ENCODE measurements at places on chromosomes 2 and 18.

DNA sequence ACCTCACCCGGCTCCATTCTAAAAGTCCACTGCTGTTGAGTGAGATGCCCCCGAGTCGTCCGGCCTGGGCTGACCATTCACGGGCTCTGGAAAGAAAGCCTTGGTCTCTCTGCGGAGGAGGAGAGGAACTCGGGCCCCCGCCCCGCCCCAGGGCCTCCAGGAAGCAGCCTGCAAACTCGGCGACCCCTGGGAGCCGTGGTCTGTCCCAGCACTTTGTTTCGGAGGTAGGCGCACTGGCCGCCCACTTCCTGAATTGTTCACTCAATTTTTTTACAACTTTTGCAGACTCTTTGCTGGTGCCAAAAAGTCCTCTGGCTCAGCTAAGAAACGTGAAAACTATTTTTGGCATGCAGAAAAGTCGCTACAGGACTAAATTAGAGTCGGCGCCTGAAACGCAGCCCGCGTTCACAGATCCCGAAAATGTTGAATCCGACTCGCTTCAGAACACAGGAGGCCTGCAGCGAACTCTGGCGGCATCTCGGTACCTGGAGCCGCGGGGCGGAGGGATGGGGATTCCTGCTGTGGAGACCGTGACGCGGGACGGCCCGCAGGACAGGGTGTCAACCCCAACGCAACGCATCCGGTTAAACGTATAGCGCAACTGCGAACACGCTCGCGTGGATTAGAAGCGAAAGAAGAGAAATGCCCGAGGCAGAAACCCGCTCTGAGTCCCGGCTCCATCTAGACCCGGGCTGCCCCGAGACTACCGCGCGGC lies 1.5 kb downstream of the PXDN start:
- DNase-seq = no peak

- DNase-seq = no peak
These were observed 48.4 kb downstream of the TMEFF2 start for GRCh38 chr2:192146069-192147015.

- no peak for DNase-seq
These were observed 28.4 kb upstream of the KCNJ3 start for GRCh38 chr2:154670083-154670482.

GRCh38 chr2:200003444-200003843 lies 48.1 kb downstream of the MAIP1 start:
- no peak for DNase-seq

DNA sequence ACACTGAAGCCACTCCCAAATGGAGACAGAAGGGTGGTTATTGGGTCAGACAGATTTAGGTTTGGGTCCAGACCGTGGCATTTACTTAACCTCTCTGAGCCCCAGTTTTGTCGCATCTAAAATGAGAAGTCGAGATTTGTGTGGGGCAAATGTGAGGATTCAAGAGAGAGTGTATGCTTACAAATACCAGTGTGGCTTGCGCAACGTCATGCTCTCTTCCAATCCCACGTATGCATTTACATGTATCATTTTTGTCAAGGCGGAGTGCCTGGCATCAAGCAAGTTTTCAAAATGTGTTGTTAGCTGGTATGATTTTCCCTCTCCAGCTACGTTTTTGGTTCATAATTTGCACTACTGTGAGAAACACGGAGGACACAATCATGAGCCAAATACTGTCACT lies 197.9 kb downstream of the EPHA4 start:
- DNase-seq = no peak

DNA sequence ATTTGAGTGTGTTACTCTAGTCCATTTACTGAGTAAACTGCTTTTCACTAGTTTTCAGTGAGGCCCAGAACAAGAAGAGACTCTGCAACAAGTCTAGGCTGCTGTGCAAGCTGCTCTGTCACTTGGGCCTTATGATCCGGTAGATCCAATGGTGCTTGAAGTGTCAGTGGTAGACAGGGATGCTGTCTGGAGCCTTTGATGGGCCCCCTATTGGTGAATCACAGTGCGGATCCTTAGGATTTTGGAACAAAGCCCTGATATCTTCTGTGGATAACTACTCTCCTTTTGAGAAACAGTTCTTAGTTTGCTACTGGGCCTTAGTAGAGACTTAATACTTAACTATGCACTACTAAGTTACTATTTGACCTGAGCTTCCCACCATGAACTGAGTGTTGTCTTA lies 150.2 kb downstream of the TMEFF2 start:
- DNase-seq = no peak

GRCh38 chr2:109411640-109412325 lies 202.0 kb downstream of the SEPTIN10 start:
- no peak for DNase-seq

DNA sequence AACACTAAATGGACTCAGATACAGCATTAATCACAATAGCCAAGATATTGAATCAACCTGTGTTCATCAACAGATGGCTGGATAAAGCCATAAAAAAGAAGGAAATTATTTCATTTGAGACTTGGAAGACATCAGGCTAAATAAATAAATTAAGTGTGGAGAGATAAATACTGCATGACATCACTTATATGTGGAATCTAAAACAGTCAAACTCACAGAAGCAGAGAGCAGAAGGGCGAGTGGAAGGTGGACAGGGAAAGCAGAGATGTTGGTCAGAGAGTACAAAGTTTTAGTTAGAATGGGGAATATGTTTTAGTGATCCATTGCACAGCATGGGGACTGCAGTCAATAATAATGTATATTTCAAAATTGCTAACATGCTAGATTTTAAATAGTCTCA lies 207.2 kb downstream of the VAPA start:
- no peak for DNase-seq

- no peak for DNase-seq
These were observed 20.1 kb upstream of the RMDN2 start for GRCh38 chr2:37904993-37905392.

GRCh38 chr2:189901664-189902063 lies 117.4 kb downstream of the PMS1 start:
- no peak for DNase-seq

GRCh38 chr2:29848566-29849310 lies 72.6 kb downstream of the ALK start:
- DNase-seq = no peak

- no peak for DNase-seq
These were observed 20.8 kb downstream of the TFCP2L1 start for GRCh38 chr2:121263996-121264715.

- no peak for DNase-seq
These were observed 191.3 kb upstream of the KCNJ3 start for GRCh38 chr2:154507186-154507585.

- DNase-seq = no peak
These were observed 84.8 kb upstream of the GATA6 start for GRCh38 chr18:22084547-22084946.

- no peak for DNase-seq
These were observed 30.2 kb upstream of the POMC start for GRCh38 chr2:25198576-25198975.

Data from AG04450 (cell line).